Neural progenitor cell (in vitro differentiated cells): ENCODE measurements at places on chromosomes 3 and 15.

- peak; percentile 83 for DNase-seq
These were observed 116.3 kb downstream of the PDZRN3 start for GRCh38 chr3:73508330-73508954.

DNA sequence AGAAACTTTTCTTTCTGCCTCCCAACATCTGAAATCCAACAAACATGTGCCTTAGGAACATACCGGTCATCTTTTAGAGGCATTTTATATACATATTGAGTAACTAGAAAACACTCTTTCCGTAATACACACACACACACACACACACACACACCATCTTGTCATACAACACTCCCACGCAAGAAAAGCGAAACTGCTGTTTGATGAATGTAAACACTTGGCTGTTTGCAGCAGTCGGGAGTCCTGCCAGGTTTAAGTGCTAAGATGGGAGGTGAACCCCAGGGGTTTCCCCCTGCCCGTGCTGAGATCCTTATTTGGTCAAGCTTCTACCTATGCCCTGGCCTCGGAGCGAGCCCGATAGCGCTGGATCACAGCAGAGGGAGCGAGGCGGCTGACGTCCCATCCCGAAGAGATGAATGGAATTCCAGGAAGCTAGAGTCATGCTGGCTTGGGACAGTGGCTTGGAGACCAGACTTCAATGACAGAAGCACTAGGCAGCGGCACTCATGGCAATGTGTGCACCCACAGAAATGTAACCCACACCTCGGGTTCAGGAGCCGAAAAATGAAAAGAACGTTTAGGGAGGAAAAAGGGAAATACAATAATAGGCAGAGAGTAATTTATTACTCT is 1.3 kb upstream of the THBS1 start:
- DNase-seq, result peak; percentile 87

DNA sequence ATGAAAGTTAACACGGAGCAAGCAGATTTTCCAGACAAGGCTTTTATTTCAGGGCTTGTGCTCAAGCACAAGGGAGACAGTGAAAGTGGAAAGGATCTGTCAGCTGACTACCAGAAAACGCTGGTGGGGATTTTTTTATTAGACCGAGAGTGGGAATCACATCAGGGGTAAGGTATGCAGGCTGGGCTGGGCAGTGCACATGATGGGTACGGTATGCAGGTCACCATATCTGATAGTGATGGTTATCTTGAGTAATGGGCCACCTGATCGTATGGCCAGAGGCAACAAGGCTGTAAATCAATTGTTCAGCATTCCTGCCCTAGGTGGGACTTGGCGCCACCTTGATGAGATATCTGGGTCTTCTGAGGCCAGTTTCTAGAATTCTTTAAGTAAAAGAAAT is 36.9 kb upstream of the PIAS1 start:
- DNase-seq, result no peak

GRCh38 chr3:98971169-98971681 is 69.7 kb upstream of the DCBLD2 start:
- no peak for DNase-seq

DNA sequence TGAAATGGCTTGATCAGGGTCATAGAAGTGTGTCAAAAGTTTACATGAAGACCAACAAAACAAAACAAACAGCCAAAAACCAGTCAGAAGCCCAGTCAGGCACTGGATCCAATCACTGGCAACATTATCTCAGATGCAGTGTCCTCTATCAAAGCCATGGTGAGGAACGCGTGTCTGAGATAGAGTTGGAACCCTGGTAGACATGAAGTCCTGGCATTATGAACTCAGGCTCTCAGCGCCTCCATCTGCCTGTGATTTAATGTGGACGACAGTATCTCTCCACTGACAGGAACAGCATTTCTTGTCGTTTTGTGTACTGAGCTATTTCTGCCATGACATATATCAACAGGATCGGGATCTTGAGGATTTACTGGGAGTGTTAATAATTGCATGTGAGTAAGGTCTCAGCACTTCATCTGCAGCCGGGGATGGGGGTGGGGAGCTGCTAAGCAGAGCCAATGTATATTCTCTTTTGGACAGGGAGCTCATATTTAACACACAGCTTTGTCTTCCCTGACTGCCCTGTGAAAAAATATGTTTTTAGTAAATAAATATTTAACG is 1120.0 kb downstream of the IGSF11 start:
- DNase-seq, result no peak

DNA sequence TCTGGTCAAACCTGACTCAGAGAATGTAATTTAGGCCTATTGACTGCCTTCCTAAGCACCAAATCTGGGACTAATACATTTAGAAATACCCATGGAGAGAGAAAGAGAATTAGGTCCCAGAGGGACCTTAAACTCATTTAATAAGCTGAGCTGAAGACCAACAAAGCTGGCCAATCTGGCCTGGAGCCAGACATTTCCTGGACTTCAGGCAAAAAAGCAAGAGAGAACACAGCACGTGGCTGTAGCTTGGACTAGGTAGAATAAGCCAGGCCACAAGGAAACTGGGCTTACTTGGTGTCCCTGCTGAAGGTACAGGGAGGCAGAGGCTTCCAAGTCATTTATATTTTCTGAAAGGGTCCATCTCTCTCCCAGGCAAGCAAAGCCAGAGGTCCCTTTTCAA is 88.1 kb downstream of the RTP4 start:
- DNase-seq, result no peak

DNA sequence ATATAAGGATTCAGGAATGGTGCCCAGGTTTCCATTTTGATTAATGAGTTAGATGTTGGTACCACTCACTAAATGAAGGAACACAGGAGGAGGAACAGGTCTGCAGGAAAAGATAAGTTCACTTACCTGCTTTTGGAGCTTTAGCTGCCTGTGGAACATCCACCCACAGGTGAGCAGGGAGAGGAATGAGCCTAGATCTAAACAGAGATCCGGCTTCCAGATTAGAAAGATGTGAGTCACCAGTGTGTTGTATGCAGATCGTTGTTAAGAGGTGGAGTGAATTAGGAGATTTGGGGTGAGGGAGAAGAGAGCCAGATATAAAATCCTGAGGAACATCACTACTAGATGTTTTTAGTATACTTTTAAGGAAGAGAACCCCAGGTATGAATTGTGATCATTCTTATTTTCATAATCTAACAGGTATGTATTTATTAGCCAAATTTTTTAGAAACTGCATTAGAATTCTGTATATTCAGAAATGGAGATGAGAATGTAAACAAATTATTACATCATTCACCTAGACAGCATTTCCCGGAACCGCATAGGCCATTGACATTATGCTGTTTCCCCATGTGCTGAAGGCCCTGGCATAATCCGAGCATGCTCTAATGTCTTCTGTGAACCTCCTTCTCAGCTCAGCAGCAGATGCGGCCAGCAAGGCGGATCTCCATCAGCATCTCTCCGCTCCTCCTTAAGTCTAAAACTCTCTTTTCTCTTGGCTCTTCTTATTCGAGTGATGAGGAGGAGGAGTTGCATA is 118.2 kb downstream of the KLHL25 start:
- DNase-seq, result no peak

DNA sequence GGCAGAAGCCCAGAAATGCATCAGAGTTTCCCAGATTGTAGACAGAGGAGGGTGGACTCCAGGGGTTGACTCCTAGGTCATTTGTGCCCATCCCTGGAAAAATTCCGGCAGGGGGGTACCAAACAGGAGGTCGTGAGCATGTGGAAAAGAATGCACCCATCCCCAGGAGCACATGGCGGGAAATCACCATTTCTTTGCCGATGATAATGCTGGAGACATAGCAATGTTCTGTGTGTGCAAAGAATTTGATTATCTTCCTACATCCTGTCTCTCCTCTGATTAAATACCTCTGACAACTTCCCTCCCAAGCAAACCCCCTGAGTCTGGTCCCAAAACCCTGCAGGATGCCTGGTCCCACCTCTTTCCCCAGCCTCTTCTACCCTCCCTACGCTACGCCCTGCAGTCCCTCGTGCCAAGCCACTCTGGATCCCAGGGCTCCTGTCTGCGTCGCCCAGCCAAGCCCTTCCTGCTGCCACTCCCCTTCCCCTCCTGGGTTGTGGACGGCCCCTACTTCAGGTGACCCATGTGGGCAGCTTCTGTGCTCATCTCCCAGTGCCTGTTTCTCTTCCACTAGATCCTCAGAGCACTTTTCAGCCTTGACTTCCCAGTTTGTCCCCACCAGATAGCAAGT is 15.8 kb downstream of the WNT7A start:
- DNase-seq, result no peak

DNA sequence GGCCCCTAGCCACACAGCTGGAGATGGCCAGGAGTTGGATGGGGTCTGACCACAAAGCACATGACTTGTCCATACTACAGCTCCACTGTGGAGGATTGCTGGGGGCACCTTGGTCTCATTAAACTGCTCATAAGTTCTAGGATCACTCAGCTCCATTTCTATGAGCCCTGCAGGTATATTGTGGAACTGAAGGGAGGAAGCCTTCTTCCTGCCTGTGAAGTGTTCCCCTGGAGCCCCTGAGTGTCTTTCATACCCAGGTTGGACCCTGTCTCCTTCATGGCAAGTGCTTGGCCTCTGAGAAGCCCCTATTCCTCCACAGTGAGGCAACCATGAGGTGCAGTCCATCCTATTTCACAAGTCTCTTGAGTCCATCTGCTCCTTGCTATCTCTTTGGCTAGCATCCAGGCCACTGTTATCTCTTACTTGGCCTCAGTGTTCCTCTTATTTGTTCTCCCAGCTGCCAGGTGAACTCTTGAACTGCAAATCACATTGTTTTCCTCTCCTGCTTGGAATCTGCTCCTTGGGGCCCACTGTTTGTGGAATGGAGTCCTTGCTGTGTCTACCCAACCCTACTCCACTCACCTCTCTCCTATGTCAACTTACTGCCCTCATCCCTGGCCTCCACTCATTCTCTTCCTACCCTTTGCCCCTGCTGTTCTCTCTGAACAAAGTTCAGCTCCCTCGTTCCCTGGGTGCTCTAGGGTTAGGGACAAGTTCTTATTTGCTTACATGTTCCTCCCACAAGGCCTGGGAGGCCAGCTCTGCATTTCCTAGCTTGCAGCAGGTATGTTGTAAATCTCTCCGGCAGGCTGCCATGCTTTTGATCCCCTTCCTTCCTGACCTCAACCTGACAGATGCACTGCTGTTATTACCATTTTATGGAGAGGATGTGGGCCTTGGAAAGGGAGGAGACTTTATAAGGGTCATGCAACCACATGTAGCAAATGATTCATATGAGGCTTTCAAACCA is 1.2 kb downstream of the ACOX2 start:
- no peak for DNase-seq

DNA sequence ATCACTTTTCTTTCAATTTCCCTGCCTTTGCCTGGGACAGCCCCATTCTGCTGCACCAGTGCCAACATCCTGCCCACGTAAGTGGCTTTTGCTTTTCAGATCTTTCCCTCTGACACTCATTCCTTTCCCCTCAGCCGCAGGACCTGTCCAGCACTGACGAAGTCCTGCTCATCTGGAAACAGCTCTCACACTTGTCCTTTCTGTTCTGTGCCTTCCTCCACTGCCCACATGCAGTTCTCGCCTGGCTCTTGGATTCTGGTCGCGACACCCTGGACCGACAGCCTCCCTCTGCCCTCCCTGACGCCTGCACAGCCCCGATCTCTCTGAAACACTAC is 99.7 kb downstream of the ADCY5 start:
- no peak for DNase-seq

DNA sequence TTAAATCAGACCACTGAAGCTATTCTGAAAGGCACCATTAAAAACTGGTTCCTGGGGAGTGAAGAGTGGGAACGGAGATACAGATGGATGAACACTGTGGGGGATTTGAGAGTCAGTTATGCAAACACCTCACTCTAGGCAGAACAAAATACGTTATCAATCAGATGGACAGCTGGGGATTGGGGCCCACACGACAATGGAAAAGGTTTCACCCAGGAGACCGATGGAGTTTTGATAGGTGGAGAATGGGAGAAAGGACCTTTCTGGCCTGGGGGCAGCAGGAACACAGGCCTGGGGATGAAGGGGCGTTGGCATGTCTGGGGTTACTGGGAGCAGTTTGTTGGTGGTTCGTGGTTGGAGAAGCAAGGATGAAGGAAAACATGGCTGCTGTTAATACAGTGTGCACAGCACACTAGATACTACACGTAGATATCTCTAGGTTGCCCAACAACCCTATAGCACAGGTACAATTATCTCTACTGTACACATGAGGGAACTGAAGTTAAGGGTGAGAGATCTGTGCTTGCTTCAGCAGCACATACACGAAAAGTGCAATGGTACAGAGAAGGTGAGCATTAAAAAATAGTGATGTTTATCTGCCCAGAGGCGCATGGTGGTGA is 16.5 kb downstream of the ST6GAL1 start:
- no peak for DNase-seq

DNA sequence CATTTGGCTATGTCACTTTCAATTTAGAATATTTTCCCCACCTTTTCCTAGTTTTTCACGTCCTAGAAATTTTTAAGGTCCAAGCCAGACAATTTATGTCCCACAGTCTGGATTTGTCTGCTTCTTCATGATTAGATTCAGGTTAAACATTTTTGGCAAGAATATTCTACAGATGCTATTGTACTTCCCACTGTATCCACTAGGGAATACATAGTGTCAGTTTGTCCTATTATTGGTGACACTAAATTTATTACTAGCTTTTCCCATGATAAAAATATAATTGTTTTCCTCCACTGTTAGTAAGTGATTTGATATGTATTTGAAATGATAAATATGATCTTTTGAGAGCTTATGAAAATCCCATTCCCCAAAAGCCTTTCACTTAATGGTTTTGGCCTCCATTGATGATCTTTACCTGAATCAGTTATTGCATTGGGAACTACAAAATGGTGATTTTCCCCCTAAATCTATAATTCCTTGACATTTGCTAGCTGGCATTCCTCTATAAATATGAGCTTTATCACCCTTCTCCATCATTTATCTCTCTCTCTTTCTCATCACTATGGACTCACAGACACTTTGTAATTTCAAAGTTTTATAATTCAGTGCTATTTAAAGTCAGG is 8.3 kb downstream of the ARL14 start:
- no peak for DNase-seq

DNA sequence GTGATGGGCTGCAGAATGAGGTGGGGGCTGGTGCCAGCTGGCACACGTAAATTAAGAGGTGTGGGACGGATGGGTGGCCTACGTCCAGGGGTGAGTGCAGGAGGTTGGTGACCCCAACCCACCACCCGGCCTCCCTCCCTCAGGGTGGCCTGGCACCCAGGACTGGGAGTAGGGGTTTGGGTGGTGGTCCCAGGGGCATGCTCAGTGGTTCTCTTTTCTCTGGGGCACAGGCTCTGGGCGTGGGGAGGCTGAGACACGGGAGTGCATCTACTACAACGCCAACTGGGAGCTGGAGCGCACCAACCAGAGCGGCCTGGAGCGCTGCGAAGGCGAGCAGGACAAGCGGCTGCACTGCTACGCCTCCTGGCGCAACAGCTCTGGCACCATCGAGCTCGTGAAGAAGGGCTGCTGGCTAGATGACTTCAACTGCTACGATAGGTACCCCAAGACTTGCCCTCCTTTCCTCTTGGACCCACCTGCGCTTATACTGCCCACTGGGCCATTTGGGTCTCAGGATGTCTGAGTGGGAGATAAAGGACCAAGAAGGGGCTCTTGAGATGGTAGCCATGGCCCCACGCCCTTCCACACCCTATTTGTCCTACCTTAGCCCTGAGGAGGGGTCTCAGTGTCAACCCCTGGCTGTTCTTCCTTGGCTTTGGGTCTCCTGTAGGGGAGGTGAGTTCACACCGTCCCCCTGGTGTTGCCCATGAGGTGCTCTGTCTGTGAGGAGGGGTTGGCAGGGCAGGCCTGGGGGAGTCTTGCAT is 18.9 kb upstream of the EXOG start:
- DNase-seq, result no peak

GRCh38 chr3:169542331-169542751 is 121.2 kb downstream of the MECOM start:
- no peak for DNase-seq
